ENCODE measurements at places on chromosomes 16 and 17. TPM values are rescaled to one million over a fixed set of nuclear protein-coding genes. Genes with fewer than 3 reads are reported as not detected.
A peak's percentile ranks its signal among the peaks of the same experiment; 100 is the strongest.

- H3K4me3 ChIP-seq, result peak overlapping the region; percentile 48
- no peaks in the 10 kb centered on the region for H3K36me3 ChIP-seq
- no peak for DNase-seq
- peaks cover 7% of the 10 kb centered on the region for H3K27me3 ChIP-seq
- no peak overlapping the region for H3K27ac ChIP-seq
These were observed 1.7 kb downstream of the MYOCD start for GRCh38 chr17:12667299-12667958.

DNA sequence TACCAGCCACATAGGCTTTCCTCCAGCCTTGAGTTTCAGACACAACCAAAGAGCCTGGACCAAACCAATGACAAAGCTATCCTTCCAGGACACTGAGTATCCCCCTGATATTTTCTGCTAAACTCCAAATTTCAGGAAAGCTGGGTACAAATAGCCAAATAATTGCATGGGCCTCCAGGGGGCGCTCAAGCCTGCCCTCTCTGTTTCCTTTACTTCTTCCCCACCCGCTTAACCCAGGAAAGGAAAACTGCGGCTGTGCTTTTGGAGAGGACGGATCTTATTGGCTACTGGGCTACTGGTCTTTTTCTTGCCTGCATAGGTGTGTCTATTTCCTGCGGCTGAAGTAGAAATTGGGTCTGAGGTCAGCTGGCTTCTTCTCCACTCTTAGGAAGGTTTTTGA lies 30.1 kb downstream of the GNGT2 start:
- no peak overlapping the region for H3K4me3 ChIP-seq
- DNase-seq, result no peak
- no peak overlapping the region for H3K27ac ChIP-seq
- no peaks in the 10 kb centered on the region for H3K36me3 ChIP-seq
- H3K27me3 ChIP-seq, result no peaks in the 10 kb centered on the region

- peak within 1 kb of the TSS; percentile 30 for H3K4me3 ChIP-seq
- no peak for DNase-seq
- no peaks in the 10 kb centered on the region for H3K36me3 ChIP-seq
- no peaks in the 10 kb centered on the region for H3K27me3 ChIP-seq
- no peak within 1 kb of the TSS for H3K27ac ChIP-seq
- peaks cover 21% of the 10 kb centered on the region for H3K4me1 ChIP-seq
These were observed at the start of gene BHLHA9 for GRCh38 chr17:1270210-1271029. TSS of gene BHLHA9 (plus strand) at chr17:1270444. CDS start at chr17:1270564, 120 bp downstream.

- H3K36me3 ChIP-seq, result no peaks in the 10 kb centered on the region
- H3K27me3 ChIP-seq, result no peaks in the 10 kb centered on the region
- H3K27ac ChIP-seq, result no peak overlapping the region
These were observed 46.9 kb downstream of the SYCE1L start for GRCh38 chr16:77246150-77246549.

DNA sequence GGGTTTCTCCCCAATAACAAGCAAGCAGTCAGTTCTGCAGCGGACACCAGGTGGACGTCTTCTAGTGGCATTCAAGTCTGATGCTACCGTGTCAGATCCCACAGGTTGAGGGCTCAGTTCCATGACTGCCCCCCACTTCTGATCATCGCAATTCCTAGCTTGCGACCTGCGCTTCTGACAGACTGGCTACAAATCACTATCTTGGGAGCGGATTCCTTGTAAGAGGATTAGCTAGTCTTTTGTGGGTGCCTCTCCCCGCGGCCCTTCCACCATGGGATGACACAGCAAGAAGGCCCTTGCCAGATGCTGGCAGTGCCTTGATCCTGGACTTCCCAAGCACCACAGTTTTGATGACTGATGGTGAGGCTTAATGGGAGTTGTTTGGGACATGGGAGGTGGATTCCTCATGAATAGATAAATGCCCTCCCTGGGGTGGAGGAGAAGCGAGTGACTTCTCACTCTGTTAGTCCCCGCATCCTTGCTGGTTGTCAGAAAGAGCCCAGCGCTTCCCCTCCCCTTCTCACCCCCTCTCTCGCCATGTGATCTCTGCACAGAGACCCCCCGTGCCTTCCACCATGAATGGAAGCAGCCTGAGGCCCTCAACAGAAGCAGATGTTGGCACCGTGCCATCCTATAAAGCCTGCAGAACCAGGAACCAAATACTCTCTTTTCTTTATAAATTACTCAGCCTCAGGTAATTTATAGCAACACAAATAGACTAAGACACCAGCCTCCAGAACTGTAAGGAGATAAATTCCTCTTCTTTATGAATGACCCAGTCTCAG lies 19.1 kb downstream of the CDIP1 start:
- H3K27ac ChIP-seq, result no peak overlapping the region
- H3K4me3 ChIP-seq, result no peak overlapping the region
- peaks cover 59% of the 10 kb centered on the region for H3K4me1 ChIP-seq
- H3K36me3 ChIP-seq, result no peaks in the 10 kb centered on the region
- H3K27me3 ChIP-seq, result no peaks in the 10 kb centered on the region
- no peak for DNase-seq

- no peaks in the 10 kb centered on the region for H3K36me3 ChIP-seq
- H3K4me3 ChIP-seq, result no peak overlapping the region
- H3K27me3 ChIP-seq, result no peaks in the 10 kb centered on the region
- no peak overlapping the region for H3K27ac ChIP-seq
- no peaks in the 10 kb centered on the region for H3K4me1 ChIP-seq
These were observed 2.1 kb downstream of the ITGAL start for GRCh38 chr16:30474684-30475083.

DNA sequence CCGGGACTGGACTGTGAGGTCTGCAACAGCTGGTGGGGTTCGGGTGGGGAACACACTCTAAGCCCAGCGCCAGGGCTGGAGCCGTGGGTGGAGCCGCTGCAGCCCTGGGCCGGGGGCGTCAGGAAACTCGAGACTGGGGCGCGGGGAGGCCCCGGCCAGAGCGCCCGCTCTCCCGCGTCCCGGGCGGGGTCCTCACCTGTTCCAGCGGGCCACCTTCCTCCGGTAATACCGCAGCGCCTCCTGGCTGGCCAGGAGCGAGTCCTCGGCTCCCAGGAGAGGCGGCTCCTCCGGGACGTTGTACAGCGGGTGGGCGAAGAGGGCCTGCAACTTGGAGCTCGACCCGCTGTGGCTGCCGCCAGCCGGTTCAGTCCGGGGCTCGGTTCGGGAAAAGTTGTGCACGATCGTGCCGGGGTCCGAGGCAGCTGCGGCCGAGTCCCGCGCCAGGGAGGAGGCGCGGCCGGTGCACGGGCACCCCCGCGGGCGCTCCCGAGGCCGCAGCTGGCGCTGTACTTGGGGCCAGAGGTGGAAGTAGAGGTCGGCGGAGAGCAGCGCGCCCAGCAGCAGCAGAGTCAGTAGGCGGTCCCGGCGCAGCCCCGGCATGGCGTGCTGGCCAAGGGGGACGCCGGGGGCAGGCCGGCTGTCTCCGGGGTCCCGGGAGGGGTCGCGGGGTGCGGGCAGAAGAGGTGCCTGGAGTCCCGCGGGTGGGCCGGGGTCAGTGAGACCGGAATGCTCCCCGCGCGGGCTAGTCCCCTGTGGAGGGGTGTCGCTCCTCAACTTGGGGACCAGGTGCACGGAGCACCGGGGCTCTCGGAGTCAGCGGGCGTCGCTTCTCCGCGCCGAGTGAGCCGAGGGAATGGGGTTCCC lies 868 bp downstream of the FAM20A start:
- H3K4me1 ChIP-seq, result peaks cover 48% of the 10 kb centered on the region
- peak overlapping the region; percentile 88 for H3K27ac ChIP-seq
- DNase-seq, result no peak
- no peaks in the 10 kb centered on the region for H3K27me3 ChIP-seq

- H3K36me3 ChIP-seq, result no peaks in the 10 kb centered on the region
- H3K4me1 ChIP-seq, result peaks cover 28% of the 10 kb centered on the region
- H3K27me3 ChIP-seq, result no peaks in the 10 kb centered on the region
- peak overlapping the region; percentile 87 for H3K27ac ChIP-seq
- peak overlapping the region; percentile 55 for H3K4me3 ChIP-seq
These were observed 83.1 kb downstream of the TNRC6C start for GRCh38 chr17:78041386-78042179.

- no peak for DNase-seq
- H3K4me1 ChIP-seq, result no peaks in the 10 kb centered on the region
- no peaks in the 10 kb centered on the region for H3K27me3 ChIP-seq
- no peak overlapping the region for H3K27ac ChIP-seq
- no peaks in the 10 kb centered on the region for H3K36me3 ChIP-seq
- no peak overlapping the region for H3K4me3 ChIP-seq
These were observed 114.2 kb upstream of the TMEM97 start for GRCh38 chr17:28204751-28205150.

The KCNG4 gene
- not detected for total RNA-seq

The FSCN2 gene
- total RNA-seq, result 6.6 TPM

The ZNF668 gene
- 5.4 TPM for total RNA-seq

The CCL14 gene
- 93.1 TPM for total RNA-seq

The GRB7 gene
- total RNA-seq, result 23.6 TPM

The MYH1 gene
- not detected for total RNA-seq

The IL4R gene
- total RNA-seq, result 64.1 TPM
